ENCODE measurements at places on chromosomes 13 and 19. TPM values are rescaled to one million over a fixed set of nuclear protein-coding genes. Genes with fewer than 3 reads are reported as not detected.

MEIS3 gene
- 25.8 TPM for total RNA-seq

FAM83E gene
- total RNA-seq, result 17.3 TPM

FAAP24 gene
- total RNA-seq, result 0.96 TPM

CDX2 gene
- not detected for total RNA-seq

PROZ gene
- total RNA-seq, result not detected

TMEM145 gene
- not detected for total RNA-seq

PRKCG gene
- total RNA-seq, result under 0.01 TPM

RGL3 gene
- not detected for total RNA-seq
